Esophagus muscularis mucosa (tissue), 4 donors: ENCODE measurements at places on chromosomes 2 and 18. TPM values are rescaled to one million over a fixed set of nuclear protein-coding genes. Genes with fewer than 3 reads are reported as not detected.
A peak's percentile ranks its signal among the peaks of the same experiment; 100 is the strongest.

ZNF532 gene
- 121 TPM for total RNA-seq

DNA sequence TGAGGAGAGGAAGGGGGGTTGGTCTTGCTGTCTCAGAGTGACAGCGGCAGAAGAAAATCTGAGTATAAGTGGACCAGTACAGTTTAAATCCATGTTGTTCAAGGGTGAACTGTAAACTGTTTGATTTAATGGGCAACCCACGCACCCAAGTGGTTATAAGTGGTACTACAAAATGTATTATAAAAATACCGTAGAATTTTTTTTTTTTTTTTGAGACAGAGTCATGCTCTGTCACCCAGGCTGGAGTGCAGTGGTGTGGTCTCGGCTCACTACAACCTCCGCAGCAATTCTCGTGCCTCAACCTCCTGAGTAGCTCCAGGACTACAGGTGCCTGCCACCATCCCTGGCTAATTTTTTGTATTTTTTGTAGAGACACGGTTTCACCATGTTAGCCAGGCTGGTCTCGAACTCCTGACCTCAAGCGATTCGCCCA lies 2.1 kb upstream of the CHCHD5 start:
- H3K36me3 ChIP-seq = peaks cover 14% of the 10 kb centered on the region
- DNase-seq = no peak
- peaks cover 34% of the 10 kb centered on the region for H3K4me1 ChIP-seq
- H3K4me3 ChIP-seq = no peak overlapping the region
- H3K27ac ChIP-seq = no peak overlapping the region

- H3K27me3 ChIP-seq = no peaks in the 10 kb centered on the region
- no peak overlapping the region for H3K4me3 ChIP-seq
- DNase-seq = no peak
- no peaks in the 10 kb centered on the region for H3K36me3 ChIP-seq
Measured at GRCh38 chr18:48418539-48419276, 9.5 kb upstream of the ZBTB7C start.

GRCh38 chr2:222833410-222833809 lies 27.4 kb upstream of the ACSL3 start:
- no peaks in the 10 kb centered on the region for H3K4me1 ChIP-seq
- H3K27ac ChIP-seq = no peak overlapping the region
- DNase-seq = no peak
- H3K27me3 ChIP-seq = no peaks in the 10 kb centered on the region
- H3K4me3 ChIP-seq = no peak overlapping the region
- H3K36me3 ChIP-seq = no peaks in the 10 kb centered on the region

DNA sequence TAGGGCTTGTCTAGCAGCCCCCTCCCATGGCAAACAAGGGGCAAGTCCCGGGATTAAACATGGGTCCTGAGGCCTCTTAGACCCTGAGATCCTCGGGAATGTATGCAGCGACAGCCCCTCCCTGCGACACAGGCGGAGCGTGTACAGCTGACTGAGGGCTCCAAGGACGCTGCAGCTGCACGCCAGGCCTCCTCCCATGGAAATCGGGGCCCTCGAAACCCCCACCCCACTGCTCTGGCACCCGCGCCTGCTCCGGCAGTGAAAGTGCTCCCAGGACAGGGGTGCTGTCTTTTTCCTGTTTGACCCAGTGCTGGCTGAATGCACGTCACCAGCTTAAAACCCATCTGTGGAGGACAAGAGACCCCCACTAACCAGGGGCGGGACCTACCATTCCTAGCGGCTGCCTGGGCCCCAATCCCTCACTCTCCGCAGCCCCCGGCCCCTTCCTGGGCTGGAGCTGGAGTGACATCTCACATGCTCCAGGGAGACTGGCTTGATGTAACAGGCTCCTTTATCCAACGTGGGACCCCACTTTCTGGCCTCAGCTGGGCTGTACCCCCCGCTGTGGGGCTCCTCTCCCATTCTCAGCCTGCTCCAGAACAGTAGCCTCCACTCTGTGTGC lies 247.7 kb downstream of the TWIST2 start:
- no peak overlapping the region for H3K4me3 ChIP-seq
- H3K4me1 ChIP-seq = no peaks in the 10 kb centered on the region
- no peak for DNase-seq
- peaks cover 94% of the 10 kb centered on the region for H3K36me3 ChIP-seq
- H3K27me3 ChIP-seq = no peaks in the 10 kb centered on the region
- H3K27ac ChIP-seq = no peak overlapping the region

CYP20A1 gene
- total RNA-seq = 23.7 TPM

SETBP1 gene
- 86.5 TPM for total RNA-seq

- no peaks in the 10 kb centered on the region for H3K36me3 ChIP-seq
- DNase-seq = peak; percentile 47
- H3K27me3 ChIP-seq = no peaks in the 10 kb centered on the region
Measured at GRCh38 chr2:62672601-62673000, 32.9 kb upstream of the EHBP1 start.

IL36B gene
- total RNA-seq = not detected

- no peak overlapping the region for H3K27ac ChIP-seq
- no peak for DNase-seq
- H3K36me3 ChIP-seq = no peaks in the 10 kb centered on the region
Measured at GRCh38 chr2:49032936-49033335, 121.4 kb downstream of the FSHR start.

KCNJ3 gene
- 4.2 TPM for total RNA-seq

PSMA8 gene
- not detected for total RNA-seq
